Dermis blood vessel endothelial cell (primary cell): ENCODE measurements at places on chromosomes 5 and 9. TPM values are rescaled to one million over a fixed set of nuclear protein-coding genes. Genes with fewer than 3 reads are reported as not detected.

CER1 gene
- not detected in 2 replicates for total RNA-seq

GNE gene
- total RNA-seq = 22.8 and 23.0 TPM in 2 replicates

DNA sequence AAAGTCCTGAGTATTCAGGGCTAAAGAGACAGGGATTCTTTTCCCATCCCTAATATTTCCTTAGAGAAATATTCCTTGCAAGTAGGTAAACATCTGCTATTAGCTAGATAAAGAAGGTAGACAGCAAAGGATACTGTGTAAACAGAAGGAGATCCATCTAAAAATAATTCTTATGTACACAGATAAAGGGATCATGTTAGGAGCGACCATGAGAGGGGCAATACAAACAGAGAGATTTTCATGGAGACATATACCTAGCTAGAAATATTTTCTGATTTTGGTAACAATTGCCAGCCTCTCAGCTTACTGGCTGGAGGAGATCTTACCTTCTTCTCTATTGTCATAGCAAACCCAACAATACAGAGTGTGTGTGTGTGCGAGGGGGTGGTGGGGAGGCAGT lies 184.6 kb upstream of the DMAC1 start:
- DNase-seq = no peak

DNA sequence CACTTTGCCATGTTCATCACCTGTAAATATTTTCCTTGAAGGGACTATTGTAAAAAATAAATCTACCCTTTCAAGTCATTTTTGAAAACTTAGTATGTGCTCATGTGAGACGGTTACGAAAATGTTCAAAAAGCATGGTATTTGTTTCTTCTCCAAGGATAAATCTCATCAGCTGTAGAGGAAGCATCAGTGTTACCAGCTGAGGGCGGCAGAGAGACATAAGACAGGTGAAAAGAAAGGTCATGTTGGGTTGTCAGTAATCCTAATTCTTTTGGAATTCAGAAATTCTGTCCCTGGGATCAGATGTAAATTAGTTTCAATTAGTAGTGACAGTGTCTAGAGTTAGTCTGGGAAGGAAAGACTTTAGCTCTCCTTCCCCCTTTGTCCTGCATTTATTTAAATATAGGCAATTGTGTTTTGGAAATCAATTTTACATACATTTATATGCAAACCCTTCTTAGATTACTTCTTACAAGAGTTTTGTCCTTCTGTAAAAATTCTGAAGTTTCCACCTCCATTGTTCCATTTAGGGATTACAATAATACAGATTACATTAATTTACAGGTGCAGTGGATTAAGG lies 791.9 kb upstream of the CDH6 start:
- DNase-seq = peak; percentile 0

SLC34A1 gene
- not detected in 2 replicates for total RNA-seq
